ENCODE measurements at places on chromosomes 3 and 15.
A peak's percentile ranks its signal among the peaks of the same experiment; 100 is the strongest.

DNA sequence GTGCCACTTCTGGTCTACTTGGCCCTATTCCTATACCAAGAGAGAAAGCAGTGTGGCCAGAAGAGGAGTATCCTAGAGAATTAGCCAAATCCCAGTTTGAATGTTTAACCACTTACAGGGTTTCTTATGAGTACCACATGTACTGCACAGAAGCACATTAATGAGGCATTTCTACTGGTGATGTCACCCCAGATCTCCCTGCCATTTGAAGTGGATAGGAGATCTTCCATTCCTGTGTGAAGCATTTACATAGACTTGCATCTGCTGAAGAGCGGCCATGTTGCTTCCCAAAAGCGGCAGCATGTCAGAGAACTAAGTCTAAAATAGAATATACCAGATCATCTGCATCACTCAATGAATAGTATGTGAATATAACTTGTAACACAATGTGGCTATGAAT lies 108.4 kb upstream of the TUSC7 start:
- no peak for DNase-seq

- no peak for DNase-seq
Observed at GRCh38 chr3:44365952-44366351, 27.4 kb downstream of the TCAIM start.

GRCh38 chr15:38021259-38021658 lies 86.8 kb downstream of the TMCO5A start:
- no peak for DNase-seq

GRCh38 chr3:122091602-122092295 lies 36.6 kb downstream of the CD86 start:
- DNase-seq, result peak; percentile 57
